ENCODE measurements at places on chromosomes 6 and 20. TPM values are rescaled to one million over a fixed set of nuclear protein-coding genes. Genes with fewer than 3 reads are reported as not detected.

GMPR gene
- total RNA-seq, result 112 TPM

SFTA2 gene
- total RNA-seq, result not detected

TLDC2 gene
- total RNA-seq, result not detected

BEND6 gene
- total RNA-seq, result 0.35 TPM

SLC22A7 gene
- not detected for total RNA-seq

OR2H2 gene
- total RNA-seq, result not detected

DNA sequence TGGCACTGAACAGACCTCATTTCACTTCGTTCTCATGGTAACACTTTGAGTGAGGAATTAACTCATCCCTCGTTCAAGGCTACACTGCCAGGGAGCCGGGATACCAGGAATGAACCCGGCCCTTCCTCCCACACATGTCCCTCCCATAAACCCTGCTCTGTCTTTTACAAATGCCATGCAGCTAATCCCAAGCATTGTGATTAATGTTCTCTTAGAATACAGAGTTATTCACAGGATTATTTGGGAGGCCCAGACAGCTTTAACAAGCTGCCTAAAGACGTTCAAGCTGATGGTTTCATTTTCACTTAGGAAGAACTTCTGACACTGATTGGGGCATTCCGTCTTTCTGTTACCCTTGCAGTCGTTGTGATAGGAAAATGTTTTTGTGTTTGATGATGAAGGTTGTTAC is 42.5 kb upstream of the CD83 start:
- no peak for DNase-seq

GRCh38 chr20:36848078-36848660 is 27.8 kb upstream of the TLDC2 start:
- peak; percentile 73 for DNase-seq

- no peak for DNase-seq
Measured at GRCh38 chr6:72246926-72247325, 360.6 kb downstream of the RIMS1 start.

- no peak for DNase-seq
Measured at GRCh38 chr20:11716239-11716944, 201.3 kb upstream of the BTBD3 start.

DNA sequence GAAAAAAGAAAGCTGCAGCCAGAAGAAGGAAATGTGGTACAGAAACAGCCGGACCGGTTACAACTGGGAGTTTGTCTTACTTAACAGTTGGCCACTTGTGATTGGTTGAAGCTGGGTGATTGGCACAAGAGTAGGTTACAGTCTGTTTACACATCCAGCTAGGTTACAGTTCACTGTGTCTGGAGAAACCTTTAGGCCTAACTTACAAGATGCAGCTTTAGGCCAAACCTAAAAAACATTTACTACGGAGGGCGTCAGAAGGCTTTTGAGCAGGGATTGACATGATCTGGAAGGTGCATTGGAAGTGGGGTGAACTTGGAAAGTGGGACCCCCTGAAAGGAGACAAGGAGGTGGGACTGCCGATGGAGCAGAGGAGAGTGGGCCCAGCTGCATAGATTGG is 122.3 kb downstream of the BANF2 start:
- DNase-seq, result no peak

GRCh38 chr6:82818727-82819126 is 246.9 kb downstream of the UBE3D start:
- no peak for DNase-seq

DNA sequence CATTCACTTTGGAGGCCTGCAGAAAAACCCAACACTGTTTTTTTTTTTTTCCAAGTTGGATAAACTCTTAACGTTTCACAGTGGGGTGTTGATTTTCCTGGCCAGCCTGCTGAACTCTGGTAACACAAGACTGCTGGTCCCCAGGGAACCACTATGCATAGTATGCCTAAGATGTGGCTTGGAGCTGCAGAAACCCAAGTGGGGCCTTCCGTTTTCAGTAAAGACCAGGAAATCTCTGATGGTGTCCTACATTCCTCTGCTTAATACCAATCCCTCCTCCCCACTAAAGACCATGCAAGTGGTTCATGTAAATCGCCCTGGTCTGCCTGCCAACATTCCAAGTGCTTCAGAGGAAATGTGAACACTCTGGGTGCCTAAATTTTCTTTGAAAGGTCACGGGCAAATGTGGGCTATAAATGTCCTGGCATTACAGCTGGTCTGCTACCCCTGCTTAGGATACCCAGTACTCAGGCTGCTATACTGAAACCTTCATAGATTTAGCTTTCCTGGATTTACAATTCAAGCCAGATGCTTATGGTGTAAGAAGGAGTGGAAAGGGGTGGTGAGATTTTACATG is 615.4 kb downstream of the MAFB start:
- DNase-seq, result no peak

- DNase-seq, result peak; percentile 67
Measured at GRCh38 chr6:163490826-163491577, 76.5 kb downstream of the QKI start.

DNA sequence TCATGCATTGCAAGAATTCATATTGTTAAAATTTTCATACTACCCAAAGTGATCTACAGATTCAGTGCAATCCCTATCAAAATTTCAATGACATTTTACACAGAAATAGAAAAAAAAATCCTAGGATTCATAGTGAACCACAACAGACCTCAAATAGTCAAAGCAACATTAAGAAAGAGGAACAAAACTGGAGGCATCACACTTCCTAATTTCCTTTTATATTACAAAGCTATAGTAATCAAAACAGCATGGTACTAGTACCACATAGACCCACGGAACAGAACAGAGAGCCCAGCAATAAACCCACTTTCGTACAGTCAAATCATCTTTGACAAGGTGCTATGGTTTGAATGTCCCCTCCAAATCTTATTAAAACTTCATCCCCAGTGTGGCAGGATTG is 39.7 kb downstream of the NTSR1 start:
- no peak for DNase-seq

Measured in left ventricle myocardium superior (tissue), 1 donor.